ENCODE measurements at places on chromosomes 7 and 10.

- DNase-seq = no peak
These were observed 97.9 kb downstream of the TMEM168 start for GRCh38 chr7:112692333-112692732.

- no peak for DNase-seq
These were observed 36.6 kb upstream of the CALD1 start for GRCh38 chr7:134742688-134743350.

DNA sequence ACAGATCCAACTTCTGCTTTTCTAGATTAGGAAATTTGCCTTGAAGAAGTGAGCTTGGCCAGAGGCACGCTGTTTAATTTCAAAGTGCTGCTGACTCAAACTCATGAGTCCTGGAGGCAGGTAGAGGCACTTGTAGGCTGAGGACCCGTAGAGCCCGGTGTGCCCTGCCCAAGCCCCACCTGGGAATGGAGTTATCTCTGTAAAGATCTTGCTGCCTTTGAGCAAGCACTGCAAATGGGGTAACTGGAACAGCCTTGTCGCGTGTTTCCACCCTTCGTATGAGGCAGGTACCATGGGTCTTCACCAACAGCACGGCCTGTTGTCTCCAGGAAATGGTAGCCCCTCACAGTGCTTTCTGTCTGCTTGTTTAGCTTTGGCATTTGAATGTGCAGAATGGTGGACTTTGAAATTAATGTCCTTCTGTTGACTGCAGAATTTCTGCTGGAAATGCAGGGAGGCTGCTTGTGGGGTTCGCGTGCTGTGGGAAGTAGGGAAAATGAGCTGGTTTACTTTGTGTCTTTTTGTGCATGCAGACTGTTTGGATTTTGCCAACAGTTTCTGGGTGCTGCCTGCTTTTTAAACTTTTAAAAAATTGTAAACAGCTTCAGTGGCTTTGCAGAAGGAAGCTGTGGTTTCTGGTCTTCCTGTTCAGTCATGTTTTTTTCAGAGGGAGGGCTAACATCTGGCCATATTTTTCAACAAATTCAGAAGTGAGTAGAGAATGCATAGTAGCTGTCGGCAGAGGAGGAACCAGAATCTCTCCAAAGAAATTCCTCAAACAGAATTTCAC is 27.2 kb downstream of the CCM2 start:
- no peak for DNase-seq

GRCh38 chr10:69242040-69242851 is 22.1 kb downstream of the HKDC1 start:
- no peak for DNase-seq

DNA sequence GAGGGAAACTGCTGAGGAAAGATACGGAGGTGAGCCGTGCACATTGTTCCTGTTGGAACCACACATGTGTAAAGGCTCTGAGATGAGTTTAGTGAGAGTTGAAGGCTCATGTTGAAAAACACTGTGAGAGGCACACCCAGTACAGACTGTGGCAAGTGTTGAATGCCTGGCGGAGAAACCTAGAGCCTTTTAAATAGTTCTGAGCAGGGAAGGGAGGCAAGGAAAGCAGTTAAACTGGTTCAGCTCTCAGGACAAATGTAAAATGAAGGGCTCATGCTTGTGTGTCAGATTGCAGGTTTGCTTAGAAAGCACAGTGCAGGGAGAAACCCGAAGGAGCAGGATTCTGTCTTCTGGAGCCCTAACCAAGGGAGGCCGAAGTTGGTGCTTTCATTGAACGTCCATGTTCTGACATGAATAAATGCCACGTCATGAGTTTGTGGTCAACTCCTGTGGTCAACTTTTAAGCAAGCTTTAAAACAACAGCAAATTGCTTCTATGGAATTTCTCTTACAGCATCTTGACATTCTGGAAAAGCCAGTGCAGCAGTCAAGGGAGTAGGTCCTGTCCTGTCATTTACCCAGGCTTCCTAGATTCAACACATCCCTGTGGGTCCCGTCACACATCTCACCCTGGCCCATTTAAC is 650.9 kb upstream of the GALNT17 start:
- no peak for DNase-seq

GRCh38 chr7:77995717-77996116 is 197.1 kb downstream of the PHTF2 start:
- no peak for DNase-seq

GRCh38 chr7:133706016-133706415 is 421.1 kb upstream of the LRGUK start:
- no peak for DNase-seq

GRCh38 chr7:35359423-35359822 is 105.5 kb upstream of the TBX20 start:
- DNase-seq = no peak

- no peak for DNase-seq
These were observed 254.3 kb downstream of the IPMK start for GRCh38 chr10:58013406-58013805.

DNA sequence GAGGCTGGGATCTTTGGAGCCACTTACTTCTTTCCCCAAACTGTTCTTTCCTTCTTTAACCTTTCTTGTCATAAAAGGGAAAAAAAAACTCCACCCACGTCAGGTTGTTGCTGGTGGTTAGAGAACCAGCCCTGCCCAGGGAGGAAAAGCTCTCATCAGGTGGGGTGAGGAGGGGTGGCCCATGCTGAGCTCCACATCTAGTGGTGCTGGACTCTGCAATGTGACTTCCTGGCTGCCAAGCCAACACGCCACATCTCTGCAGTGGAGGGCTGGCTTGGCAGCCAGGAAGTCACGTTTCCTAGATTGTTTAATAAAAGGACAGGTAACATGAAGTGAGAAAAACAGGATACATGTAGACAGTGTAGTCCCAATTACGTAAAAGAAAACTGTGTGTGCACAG is 37.4 kb downstream of the WIPF3 start:
- no peak for DNase-seq

DNA sequence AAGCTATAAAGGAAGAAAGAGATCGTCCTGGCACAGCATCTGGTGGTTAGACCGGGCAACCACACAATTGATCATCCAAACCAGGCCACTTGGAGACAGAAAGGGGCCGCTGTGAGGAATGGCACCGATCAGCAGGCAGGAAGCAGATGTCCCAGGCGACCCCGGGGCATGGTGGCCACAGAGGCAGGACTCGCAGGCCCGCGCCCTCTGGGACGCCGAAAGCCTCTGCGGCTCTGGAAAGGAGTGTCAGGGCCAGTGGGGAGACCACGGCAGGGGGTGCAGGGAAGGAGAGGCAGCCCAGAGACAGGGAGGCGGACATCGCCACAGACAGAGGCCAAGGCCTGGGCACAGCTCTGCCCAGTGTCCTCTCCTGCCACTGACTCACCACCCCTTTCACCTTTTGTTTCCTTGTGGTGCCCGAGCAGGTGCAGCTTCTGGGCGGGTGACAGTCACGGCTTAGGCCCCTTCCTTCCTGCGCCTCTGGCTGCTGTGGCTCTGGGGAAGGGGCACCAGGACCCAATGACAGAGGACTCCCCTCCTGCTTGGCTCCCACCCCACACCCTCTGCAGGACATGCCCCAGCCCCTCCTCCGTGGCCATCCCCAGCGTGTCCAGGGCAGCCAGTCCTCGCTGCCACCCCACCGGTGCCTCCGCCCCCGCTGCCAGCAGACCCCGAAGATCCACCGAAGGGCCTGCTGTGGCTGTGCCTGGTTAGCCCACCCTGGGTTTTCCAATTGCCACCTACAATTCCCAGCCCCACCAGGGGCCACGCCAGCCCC is 10.9 kb downstream of the STK32C start:
- DNase-seq = no peak

GRCh38 chr10:110664483-110665420 is 20.6 kb downstream of the RBM20 start:
- no peak for DNase-seq

- no peak for DNase-seq
These were observed 43.2 kb downstream of the MYO1G start for GRCh38 chr7:44935583-44935982.

DNA sequence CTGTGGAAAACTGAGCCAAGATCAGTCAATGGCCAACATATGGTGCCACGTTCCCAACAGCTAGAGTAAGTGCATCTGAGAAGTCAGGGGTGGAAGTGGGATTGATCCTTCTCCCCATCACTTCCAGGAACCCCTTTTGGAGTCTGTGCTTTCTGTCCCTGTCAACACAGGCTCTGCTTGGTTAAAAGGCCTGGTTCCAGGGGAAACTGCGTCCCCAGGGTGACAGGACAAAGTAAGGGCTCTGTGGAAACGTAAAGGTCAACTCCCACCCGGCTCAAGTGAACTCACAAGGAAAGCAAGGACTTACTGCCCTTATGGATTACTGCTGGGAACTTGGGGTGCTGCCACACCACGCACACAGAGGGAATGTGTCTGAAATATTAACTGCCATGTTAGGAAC is 77.5 kb upstream of the GRB10 start:
- DNase-seq = no peak

- DNase-seq = no peak
These were observed 103.4 kb upstream of the GLI3 start for GRCh38 chr7:42340436-42340835.

GRCh38 chr10:110151971-110152370 is 55.4 kb upstream of the MXI1 start:
- no peak for DNase-seq

DNA sequence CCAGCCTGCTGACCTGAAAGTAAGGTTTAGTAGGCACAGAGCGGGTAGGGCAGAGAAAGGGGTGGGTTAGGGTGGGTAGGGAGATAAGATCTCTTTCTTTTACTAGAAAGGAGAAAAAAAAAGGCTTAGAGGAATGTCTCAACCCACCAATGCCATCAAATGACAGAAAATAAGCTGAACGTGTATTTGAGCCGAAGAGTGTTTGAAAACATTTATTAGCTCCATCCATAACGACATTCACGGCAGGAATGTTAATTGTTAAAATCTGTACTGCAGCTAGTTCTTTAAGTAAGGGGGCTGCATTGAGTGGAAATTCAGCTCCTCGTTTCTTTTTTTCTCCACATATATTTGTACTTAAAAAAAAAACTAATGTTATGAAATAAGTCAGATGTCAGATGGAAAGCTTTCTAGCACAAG is 63.7 kb upstream of the ARID5B start:
- no peak for DNase-seq

- DNase-seq = no peak
These were observed 89.8 kb downstream of the UNCX start for GRCh38 chr7:1322240-1323110.

DNA sequence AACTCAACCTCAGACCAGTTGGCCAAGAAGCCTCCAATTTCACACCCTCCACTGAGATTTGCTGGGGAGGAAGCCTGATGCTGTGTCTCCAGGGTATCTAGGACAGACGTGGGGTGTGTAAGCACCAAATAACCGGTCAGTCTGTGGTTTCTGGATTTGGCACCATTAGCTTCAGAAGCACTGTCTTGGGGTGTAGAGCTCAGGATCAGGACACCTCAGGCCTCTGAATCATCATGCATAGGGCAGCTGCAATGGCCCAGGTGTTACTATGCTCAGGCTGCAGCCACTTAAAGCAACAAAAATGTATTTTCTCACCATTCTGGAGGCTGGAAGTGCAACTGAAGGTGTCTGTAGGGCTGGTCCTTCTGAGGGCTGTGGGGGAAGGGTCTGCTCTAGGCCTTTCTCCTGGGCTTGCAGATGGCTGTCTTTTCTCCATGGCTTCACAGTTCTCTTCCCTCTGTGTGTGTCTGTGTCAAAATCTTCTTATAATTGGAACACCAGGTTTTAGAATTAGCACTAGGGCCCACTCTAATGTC is 73.4 kb upstream of the SEPHS1 start:
- no peak for DNase-seq

DNA sequence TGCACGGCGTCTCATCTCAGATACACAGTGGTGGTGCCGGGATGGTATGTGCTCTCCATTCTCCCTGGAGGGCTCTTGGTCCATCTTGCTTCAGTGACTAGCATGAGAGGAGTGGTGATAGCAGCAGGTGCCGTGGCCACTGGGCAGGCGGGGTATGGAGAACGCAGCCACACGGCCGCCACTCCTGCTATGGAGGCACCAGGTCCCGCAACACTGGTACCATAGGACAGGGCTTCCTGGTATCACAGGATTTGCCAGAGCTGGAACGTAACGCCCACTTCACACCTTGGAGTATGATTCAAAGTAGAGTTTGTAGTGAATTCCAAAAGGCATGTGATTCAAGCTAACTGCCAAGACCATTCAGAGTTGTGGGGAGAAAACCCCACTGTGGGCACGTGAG is 284.1 kb downstream of the DPP6 start:
- DNase-seq = no peak

DNA sequence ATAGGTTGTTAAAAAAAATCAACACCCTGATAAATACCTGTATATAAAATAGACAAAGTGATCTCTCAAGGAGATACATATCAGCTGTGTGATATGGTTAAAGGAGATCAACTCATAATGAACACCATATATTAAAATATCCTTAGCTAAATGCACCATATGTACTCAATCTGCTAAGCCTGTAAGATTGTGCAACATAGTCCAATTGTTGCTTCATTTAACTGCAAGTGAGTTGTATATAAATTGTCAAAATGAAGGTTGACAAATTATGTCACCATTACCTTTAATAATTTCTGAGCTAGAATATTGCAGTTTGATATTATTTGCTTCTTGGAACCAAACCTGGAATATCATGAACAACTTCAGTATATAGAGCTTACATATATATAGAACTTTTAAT is 283.7 kb downstream of the MALRD1 start:
- DNase-seq = no peak

GRCh38 chr10:90846746-90847145 is 11.1 kb downstream of the HTR7 start:
- DNase-seq = no peak

GRCh38 chr10:33732161-33732680 is 397.8 kb upstream of the NRP1 start:
- no peak for DNase-seq

DNA sequence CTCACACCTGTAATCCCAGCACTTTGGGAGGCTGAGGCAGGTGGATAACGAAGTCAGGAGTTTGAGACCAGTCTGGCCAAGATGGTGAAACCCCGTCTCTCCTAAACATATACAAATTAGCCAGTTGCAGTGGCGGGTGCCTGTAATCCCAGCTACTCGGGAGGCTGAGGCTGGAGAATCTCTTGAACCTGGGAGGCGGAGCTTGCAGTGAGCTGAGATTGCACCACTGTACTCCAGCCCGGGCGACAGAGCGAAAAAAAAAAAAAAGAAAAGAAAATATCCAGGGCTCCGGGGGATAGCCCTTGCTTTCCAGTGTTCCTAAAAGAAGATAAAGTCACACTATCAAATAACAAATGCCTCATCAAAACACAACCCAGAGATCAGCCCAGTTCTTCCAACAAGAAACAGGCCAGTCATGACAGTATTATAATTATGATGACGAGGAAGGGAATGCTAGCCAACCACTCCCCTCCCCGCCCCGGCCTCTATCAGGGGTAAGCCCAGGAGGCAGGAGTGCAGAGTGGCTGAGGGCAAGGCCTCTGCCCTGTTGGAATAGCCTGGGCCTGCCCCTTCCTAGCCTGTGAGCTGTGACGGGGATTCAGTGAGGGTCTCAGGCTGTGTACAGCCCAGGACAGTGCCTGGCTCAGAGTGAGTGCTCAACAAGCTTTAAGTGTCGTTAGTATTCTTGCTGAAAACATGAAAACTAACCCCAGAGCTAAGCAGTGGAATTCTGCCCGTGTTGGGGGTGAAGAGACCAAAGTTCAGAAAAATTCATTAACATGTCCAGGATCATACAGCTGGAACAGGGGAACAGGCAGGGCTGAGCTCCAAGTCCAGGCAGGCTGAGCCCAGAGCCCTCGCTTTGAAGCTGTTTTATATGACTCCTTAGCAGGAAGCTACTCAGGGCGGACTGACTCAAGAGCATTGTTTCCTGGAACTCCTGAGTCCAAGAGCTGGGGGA is 54.3 kb downstream of the FAM241B start:
- DNase-seq = no peak
